ENCODE measurements at places on chromosomes 1 and 21.

DNA sequence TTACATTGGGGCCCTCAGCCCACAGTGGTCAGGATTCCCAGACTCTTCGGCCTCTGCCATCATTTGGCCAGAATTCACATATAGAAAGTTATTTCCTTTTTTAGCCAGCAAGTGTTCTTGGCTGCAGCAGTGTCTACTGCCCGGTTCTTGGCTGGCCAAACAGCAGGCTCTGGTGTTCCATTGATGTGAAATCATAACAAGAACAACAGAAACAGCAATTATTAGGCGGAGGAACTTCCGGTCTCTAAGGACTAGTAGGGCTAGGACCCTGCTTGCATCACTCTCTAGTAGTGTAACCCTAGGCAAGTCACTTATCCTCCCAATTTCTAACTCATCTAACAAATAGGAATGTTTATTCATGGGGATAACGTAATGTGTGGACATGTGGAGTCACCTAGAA, 8.7 kb upstream of the GJA5 start:
- no peak for DNase-seq

- DNase-seq, result no peak
Observed at GRCh38 chr21:46661211-46661625, 25.7 kb downstream of the PRMT2 start.

DNA sequence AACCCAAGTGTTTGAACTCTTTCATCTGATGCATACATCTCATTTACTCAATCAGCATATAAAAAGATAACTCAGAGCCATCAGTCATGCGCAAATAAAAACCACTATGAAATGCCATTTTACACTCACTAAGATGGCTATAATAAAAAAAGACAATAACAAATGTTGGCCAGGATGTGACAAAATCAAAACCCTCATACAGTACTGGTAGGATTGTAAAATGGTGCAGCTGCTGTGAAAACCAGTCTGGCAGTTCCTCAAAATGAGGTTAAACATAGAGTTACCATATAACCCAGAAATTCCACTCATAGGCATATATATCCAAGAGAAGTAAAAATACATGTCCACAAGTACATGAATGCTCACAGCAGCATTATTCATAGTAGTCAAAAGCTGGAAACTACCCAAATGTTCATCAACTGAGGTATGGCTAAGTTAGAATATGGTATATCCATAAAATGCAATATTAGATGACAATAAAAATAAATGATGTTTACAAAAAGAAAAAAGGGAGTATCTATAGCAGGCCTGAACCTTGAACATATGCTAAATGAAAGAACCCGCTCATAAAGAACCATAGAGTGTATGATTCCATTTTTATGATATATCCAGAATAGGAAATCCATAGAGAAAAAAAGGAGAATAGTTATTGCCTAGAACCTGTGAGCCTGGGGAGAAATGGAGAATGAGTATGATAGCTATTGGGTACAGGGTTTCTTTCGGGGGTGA, 265.1 kb downstream of the SIPA1L2 start:
- DNase-seq, result no peak

GRCh38 chr1:232213928-232214327, 416.0 kb downstream of the SIPA1L2 start:
- DNase-seq, result no peak

GRCh38 chr21:34302521-34302920, 61.3 kb upstream of the KCNE2 start:
- DNase-seq, result no peak

GRCh38 chr1:1353389-1354151, 4.4 kb upstream of the DVL1 start:
- DNase-seq, result no peak

DNA sequence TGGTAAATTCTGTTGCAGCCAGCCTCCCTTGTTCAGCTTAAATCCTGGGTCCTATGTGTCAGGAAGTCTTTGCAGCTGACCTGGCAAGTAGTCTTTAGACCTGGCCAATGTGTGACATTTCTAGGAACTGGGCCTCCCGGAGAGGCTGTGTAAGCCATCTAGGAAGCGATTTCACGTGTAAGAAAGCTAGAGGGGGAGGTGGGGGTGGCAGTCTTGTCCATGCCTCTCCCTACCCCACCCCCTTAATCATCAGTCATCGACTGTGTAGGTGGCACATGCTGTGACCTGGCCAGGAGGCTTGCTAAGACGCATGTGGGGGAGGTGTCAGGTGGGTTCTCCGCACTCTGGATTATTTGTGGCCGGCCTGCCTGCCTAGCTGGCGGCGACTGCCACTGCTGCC, 8.4 kb downstream of the C1orf226 start:
- DNase-seq, result no peak

DNA sequence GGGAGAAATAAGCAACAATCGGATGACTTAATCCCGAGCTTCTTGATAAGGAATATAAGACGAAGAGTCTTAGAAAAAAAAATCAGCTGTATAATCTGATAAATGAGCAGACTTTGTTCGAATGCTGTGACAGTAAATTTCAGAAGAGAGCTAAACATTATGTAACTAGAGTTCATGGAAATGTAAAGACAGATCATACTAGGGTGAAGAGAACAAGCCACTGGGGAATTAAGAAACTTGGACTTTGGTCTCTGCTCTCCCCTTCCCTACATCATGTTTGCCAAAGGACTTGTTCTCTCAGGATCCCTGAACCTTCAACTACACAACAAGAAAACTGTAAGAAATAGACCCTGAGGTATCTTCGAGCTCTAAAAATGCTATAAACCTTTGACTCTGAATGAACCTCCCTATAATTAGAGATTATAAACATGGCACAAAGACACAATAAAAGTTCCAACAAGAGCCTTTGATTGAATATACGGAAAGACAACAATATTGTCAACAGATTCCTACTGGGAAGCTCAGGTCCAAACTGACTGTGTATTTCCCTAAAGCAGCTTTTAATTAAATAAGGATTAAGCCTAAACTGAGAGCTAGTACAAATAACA, 27.5 kb downstream of the FRRS1 start:
- DNase-seq, result no peak

DNA sequence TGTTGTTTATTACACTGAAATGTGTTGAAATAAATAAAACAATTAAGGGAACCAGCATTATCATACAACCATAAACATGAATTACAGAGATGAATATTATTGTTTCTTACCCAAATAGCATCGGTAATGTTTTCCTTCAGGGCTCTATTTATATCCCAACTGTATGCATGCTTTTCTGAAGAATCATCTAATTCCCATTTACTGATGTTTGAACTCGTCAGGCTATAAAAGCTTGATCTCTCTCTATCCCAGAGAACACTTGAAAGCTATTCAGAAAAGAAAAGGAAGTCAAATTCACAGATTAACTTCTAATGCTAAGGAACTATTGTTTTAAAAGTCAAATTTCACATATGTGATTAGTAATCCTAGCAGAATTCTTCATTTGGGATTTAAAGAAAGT, 12.4 kb downstream of the NUP133 start:
- DNase-seq, result no peak

- no peak for DNase-seq
Observed at GRCh38 chr1:201038186-201038876, 14.8 kb upstream of the KIF21B start.

DNA sequence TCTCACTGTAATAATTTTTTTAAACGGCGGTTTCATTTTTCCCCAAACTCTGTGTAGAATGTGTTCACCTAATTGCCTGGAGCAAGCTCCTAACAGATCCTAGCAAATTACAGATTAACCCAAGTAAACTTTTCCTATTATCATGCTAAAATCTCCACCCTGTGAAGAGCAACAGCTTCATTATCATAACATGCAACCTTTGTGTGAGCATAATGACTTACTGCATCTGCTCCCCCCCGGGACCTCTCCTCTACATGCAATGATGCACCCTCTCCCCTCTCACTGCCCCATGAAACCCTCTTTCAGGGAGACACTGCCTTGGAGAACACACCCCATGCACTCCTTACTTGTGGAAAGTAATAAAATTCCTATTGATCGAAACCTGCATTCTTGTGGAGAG, 717.0 kb upstream of the TMPRSS15 start:
- no peak for DNase-seq

DNA sequence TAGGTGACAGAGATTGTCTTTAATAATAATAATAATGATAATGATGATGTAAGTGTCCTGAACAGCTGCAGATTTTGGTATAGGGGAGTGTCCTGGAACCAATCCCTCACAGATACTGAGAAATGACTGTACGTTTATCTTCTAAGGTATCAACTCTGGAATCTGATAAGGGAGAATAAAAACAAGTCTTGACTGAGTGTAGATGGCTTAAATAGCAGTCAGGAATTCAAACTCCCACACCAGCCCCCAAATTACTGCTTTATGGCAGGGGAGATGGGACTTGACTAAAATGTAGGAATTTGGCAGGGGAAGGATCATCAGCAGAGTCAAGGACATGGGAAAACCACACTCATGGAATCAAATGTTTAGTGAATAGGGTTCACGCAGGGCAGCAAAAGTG, 6.1 kb upstream of the VHLL start:
- DNase-seq, result no peak

- no peak for DNase-seq
Observed at GRCh38 chr1:157856538-157856937, 14.9 kb upstream of the CD5L start.

- no peak for DNase-seq
Observed at GRCh38 chr21:36751383-36751782, 52.5 kb downstream of the SIM2 start.

DNA sequence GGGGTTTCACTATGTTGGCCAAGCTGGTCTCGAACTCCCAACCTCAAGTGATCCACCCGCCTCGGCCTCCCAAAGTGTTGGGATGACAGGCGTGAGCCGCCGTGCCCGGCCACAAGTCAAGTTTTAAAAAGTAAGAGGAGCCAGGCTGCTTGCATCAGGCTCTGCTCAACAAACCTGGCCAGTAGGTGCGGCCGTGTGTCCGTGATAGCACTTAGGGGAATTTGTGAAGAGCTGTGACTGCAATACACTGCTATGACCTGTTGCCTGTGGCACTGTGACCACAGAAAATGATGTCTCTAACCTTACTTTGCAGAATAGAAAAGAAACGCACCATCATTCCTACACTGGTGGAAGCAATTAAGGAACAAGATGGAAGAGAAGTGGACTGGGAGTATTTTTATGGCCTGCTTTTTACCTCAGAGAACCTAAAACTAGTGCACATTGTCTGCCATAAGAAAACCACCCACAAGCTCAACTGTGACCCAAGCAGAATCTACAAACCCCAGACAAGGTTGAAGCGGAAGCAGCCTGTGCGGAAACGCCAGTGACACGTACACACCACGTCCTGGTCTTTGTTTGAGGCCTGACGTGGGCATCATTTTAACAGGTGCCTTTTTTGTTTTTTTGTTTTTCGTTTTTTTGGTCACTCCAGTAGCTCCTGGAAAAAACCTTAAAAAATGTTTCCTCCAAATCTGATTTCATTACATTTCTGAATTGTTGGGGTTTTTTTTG, 16.7 kb downstream of the C1orf174 start:
- no peak for DNase-seq

DNA sequence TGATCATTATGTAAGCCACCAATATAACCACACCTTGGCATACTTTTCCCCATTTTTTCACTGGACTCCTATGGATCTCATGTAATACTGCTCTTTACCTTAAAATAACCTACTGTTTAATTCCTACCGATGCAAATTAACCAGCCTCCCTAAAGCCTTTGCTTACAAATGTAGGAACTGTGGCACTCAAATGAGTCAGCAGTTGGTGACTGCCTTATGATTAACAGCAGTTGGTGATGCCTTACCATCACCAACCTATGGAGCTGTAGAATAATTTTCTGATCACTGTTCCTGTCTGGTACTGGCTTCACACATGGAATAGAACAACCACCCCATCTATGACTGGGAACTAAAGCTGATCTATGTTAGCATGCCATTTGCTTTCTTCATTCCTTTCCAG, 7.8 kb upstream of the NUDT17 start:
- DNase-seq, result no peak

- DNase-seq, result peak; percentile 67
Observed at GRCh38 chr1:150165622-150166612, 16.2 kb downstream of the PLEKHO1 start.

GRCh38 chr1:36014722-36015220, 69.1 kb upstream of the TEKT2 start:
- no peak for DNase-seq

DNA sequence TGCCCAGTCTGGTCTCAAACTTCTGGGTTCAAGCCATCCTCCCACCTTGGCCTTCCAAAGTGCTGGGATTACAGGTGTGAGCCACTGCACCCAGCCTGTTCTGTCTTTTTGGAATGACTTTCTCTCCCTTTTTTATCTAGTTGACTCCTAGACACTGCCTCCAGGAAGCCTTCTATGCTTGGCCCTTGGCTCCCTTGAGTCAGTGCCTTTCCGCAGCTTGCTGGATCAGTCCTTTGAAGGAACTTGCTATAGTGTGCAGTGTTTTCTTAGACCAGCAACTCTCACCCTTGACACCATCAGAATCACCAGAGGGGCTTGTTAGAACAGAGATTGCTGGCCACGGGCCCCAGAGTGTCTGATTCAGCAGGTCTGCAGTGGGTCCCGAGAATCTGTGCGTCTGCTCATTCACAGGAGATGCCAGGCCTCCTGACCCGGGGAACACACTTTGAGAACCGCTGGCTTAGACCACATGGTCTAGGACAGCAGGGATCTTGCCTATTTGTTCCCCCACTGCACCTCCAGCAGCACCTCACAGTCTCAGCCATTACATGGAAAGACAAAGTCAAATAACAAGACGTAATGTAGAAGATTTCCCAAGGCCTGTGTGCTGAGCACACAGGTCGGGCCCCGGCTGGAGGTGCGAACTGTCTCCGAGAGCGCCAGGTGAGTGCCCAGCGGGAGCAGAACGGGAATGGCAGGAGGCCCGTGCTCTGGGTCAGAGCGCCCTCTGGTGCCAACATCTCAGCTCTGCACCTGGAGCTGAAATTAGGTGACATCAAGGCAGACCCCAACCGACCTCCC, 27.4 kb upstream of the CTPS1 start:
- peak; percentile 53 for DNase-seq

DNA sequence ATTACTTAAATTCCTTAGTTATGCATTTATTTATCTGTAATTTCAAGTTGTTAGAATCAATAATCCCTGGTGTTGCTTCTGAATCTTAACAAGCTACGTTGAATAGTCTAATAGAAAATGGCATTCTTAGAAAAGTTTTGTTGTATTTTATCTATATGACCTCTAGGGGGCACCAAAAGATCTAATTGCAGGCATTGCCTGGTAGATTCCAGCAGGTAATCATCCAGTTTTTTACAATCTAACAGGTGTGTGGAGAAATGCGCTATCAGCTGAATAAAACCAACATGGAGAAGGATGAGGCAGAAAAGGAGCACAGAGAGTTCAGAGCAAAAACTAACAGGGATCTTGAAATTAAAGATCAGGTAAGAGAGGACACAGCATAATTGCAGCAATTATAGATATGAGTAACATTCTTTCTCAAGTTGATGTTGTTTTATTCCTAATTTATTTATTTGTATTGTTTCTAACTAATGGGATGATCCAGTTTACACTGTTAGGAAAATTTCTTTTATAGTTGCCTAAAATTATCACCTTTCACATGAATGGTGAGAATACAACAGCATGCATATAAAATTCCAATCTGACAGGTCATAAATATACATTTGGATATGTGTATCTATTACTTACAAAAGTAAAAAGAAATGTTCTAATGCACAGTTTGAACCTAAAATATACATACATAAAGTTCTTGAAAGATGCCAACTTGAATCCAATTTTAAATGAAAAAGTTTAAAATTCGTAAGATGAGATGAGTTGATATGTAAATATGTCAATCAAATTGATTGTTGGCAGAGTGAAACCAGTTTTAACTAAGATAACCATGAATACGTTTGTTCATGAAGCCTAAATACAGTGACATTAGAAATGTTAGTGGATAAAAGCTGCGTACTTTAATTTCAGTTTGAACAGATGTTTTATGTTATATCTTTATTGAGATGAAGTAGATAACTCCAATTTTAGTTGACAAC, 88.4 kb downstream of the SDCCAG8 start:
- DNase-seq, result peak; percentile 52

Measured in NB4 (cell line).